Upper lobe of left lung (tissue), 6 donors: ENCODE measurements at places on chromosomes 7 and 10. TPM values are rescaled to one million over a fixed set of nuclear protein-coding genes. Genes with fewer than 3 reads are reported as not detected.

- DNase-seq: no peak
- no peak overlapping the region for H3K27ac ChIP-seq
- no peak overlapping the region for H3K4me3 ChIP-seq
- no peaks in the 10 kb centered on the region for H3K36me3 ChIP-seq
These were observed 763.6 kb downstream of the PHTF2 start for GRCh38 chr7:78562191-78562590.

Gene PHYHIPL
- total RNA-seq: not detected

DNA sequence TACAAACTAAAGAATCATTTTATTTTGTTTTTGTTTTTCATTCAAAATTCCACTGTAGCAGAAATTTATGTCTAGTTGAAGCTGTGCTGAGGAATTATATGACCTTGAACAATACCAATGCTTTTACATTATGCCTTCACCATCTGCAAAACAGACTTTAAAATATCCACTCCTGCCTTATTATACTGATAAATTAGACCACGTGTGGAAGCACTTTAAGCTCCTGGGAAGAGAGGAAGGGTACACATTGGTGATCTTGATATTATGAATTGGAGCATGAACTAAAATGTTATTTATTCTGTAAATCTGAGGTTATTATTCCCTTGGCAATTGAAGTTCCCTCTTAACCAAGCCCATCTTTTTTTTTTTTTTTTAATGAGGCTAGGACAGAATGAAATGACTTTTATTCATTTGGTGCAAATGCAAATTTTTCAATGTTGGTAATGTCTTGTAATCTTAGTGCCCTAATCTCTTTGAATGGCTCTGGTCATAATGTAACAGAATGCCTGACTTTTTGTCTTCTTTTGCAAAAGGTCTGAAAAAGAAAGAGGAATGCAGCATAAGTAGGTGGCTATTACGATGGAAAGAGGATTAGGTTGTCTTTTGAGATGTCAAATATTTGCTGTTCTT is 139.9 kb upstream of the COBL start:
- H3K4me1 ChIP-seq: no peaks in the 10 kb centered on the region
- H3K27ac ChIP-seq: no peak overlapping the region
- no peaks in the 10 kb centered on the region for H3K27me3 ChIP-seq
- no peak overlapping the region for H3K4me3 ChIP-seq
- H3K36me3 ChIP-seq: no peaks in the 10 kb centered on the region

DNA sequence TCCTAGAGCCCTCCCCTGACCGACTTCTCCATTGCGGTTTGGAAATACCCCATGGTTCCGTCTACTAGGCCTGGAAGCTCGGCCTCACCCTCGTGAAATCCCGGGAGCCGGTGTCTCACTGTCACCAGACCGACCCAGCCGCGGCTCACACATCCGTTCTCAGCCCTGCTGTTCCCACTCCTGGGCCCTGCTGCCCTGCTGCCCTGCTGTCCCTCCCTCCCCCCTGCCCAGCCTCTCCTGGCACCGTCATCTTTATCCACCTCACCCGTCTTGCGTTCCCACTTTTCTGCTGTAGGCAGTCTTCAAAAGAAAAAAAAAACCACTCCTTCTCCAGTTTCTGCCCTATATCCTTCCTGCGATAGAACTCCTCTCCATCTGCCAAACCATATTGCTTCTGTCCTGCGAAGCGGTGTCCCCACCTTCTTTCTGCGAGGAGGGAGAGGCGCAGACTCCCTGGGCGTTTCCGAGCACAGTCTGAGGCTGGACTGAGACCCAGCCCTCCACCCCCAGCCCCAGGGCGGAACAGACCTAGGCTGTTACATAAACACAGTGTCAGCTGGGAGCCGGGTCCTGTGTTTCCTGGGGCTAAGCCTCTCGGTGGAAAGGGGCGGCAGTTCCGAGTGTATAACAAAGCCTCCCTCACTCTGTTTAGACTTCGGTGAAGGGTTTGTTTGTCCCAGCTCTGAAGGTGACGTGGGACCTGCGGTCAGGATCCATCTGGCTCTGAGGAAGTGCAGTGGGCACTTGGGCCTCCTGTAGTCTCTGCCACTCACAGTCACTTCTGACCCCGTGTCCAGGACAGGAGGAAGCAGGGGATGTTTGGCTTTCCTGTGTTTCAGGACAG is 2.8 kb downstream of the AGAP3 start:
- peaks cover 64% of the 10 kb centered on the region for H3K4me1 ChIP-seq
- H3K27me3 ChIP-seq: no peaks in the 10 kb centered on the region
- peak; percentile 87 for DNase-seq

DNA sequence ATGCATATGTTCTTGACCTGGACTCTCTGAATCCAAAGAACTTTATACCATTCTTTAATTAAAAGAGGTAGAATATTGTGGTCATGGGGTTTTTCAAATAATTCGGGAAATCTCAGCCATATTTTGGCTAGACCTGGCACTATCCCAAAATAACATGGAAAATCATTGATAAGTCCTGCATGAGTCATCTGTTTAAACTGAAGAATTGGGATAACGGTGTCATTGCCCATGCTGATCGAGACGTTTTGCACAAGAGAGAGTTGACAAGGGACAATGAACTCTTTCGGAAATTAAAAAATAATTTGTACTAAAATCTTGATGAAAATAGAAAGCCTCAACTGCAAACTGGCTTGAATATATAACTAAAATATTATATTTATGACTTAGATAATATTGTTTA is 19.9 kb upstream of the ABCB4 start:
- H3K27me3 ChIP-seq: no peaks in the 10 kb centered on the region
- no peak for DNase-seq
- no peaks in the 10 kb centered on the region for H3K4me1 ChIP-seq
- no peaks in the 10 kb centered on the region for H3K36me3 ChIP-seq

GRCh38 chr7:2522780-2523433 is 3.3 kb downstream of the LFNG start:
- H3K27ac ChIP-seq: peak overlapping the region; percentile 83
- no peak for DNase-seq
- H3K4me3 ChIP-seq: peak overlapping the region; percentile 68

GRCh38 chr7:22571766-22572165 is 71.8 kb upstream of the STEAP1B start:
- no peaks in the 10 kb centered on the region for H3K36me3 ChIP-seq
- no peaks in the 10 kb centered on the region for H3K27me3 ChIP-seq
- no peak overlapping the region for H3K4me3 ChIP-seq
- H3K27ac ChIP-seq: no peak overlapping the region

Gene TUBB8
- total RNA-seq: not detected

GRCh38 chr10:305034-305433 is 169.8 kb downstream of the ZMYND11 start:
- no peak for DNase-seq
- H3K4me1 ChIP-seq: no peaks in the 10 kb centered on the region
- H3K36me3 ChIP-seq: peaks cover 13% of the 10 kb centered on the region
- H3K27me3 ChIP-seq: no peaks in the 10 kb centered on the region
- no peak overlapping the region for H3K27ac ChIP-seq

DNA sequence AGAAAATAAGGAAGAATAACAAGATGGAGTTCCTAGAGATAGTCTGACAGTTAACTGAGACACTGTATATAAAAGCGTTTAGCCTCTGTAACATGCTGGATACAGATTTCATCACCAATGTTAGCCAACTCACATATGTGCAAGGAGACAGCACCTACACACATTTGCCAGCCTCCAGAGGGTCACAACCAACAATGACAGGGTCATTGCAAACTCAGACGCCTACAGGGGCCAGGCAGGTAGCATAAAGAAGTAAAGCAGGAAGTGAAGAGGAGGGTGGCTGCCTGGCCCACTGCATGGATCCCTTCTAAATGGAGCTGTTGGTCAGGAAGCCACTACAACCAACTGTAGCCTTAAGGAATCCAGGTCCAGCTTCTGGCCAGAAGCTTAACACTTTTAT is 50.4 kb downstream of the NRAP start:
- no peaks in the 10 kb centered on the region for H3K4me1 ChIP-seq
- no peak overlapping the region for H3K27ac ChIP-seq
- H3K27me3 ChIP-seq: no peaks in the 10 kb centered on the region
- no peak overlapping the region for H3K4me3 ChIP-seq

Gene NPY4R2
- 2.6 TPM for total RNA-seq

GRCh38 chr10:84214612-84215235 is 10.6 kb downstream of the LRIT2 start:
- no peaks in the 10 kb centered on the region for H3K4me1 ChIP-seq
- no peak overlapping the region for H3K4me3 ChIP-seq
- no peak overlapping the region for H3K27ac ChIP-seq

Gene NPC1L1
- 0.06 TPM for total RNA-seq

Gene CCDC136
- total RNA-seq: 1.0 TPM

- no peaks in the 10 kb centered on the region for H3K4me1 ChIP-seq
- H3K27me3 ChIP-seq: no peaks in the 10 kb centered on the region
- DNase-seq: peak; percentile 14
These were observed 105.1 kb downstream of the GRID1 start for GRCh38 chr10:86261470-86261869.

- no peaks in the 10 kb centered on the region for H3K36me3 ChIP-seq
- H3K27me3 ChIP-seq: no peaks in the 10 kb centered on the region
- no peaks in the 10 kb centered on the region for H3K4me1 ChIP-seq
- no peak overlapping the region for H3K4me3 ChIP-seq
- no peak overlapping the region for H3K27ac ChIP-seq
These were observed 14.8 kb downstream of the CHAT start for GRCh38 chr10:49628599-49628998.

DNA sequence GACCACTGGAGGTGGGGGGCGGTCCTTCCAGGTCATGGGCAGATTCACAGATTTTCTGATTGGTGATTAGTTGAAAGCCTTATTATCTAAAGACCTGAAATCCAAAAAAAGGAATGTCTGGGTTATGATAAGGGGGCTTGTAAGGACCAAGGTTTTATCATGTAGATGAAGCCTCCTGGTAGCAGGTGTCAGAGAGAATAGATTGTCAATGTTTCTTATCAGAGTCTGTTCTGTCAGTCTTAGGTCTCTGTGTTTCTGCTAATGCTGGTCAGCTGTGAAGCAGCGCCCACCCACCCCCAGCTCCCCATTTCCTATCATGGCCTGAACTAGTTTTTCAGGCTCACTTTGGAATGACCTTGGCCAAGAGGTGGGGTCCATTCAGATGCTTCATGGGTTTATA is 21.2 kb downstream of the TES start:
- H3K4me3 ChIP-seq: no peak overlapping the region
- no peaks in the 10 kb centered on the region for H3K36me3 ChIP-seq
- peaks cover 31% of the 10 kb centered on the region for H3K4me1 ChIP-seq
- DNase-seq: no peak
- no peaks in the 10 kb centered on the region for H3K27me3 ChIP-seq

Gene PNLIPRP3
- total RNA-seq: not detected

Gene CCDC6
- total RNA-seq: 50.3 TPM

DNA sequence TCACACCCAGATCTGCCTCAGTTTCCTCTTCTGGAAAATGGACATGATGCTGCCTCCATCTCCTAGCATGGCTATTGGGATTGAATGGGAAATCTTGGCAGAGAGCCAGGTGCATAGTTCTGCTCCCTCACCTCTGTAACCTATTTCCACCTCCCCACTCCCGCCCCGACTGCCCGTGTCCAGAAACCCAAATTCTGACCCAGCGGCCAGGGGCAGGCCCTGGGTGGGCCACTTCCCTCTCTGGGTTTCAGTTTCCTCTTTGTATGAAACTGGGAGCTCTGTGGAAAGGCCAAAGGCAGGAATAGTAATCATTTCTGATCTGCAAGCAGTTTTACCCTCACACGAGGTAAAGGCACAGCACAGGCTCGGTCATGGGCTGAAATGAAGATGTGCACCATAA is 74.1 kb upstream of the DUSP5 start:
- no peaks in the 10 kb centered on the region for H3K36me3 ChIP-seq
- H3K27ac ChIP-seq: no peak overlapping the region
- no peak overlapping the region for H3K4me3 ChIP-seq
- no peaks in the 10 kb centered on the region for H3K27me3 ChIP-seq
- peak; percentile 34 for DNase-seq

Gene OR2A12
- not detected for total RNA-seq

Gene TMEM213
- total RNA-seq: 1.7 TPM

Gene PTPRE
- 49.9 TPM for total RNA-seq

Gene CDK6
- 19.0 TPM for total RNA-seq

GRCh38 chr7:30199271-30199670 is 64.5 kb downstream of the MTURN start:
- DNase-seq: no peak
- H3K27me3 ChIP-seq: no peaks in the 10 kb centered on the region
- H3K4me1 ChIP-seq: no peaks in the 10 kb centered on the region
- no peak overlapping the region for H3K27ac ChIP-seq
- H3K36me3 ChIP-seq: no peaks in the 10 kb centered on the region

GRCh38 chr7:50151001-50151400 is 58.0 kb upstream of the ZPBP start:
- no peak overlapping the region for H3K27ac ChIP-seq
- DNase-seq: no peak
- no peak overlapping the region for H3K4me3 ChIP-seq
- no peaks in the 10 kb centered on the region for H3K27me3 ChIP-seq
- H3K36me3 ChIP-seq: no peaks in the 10 kb centered on the region

DNA sequence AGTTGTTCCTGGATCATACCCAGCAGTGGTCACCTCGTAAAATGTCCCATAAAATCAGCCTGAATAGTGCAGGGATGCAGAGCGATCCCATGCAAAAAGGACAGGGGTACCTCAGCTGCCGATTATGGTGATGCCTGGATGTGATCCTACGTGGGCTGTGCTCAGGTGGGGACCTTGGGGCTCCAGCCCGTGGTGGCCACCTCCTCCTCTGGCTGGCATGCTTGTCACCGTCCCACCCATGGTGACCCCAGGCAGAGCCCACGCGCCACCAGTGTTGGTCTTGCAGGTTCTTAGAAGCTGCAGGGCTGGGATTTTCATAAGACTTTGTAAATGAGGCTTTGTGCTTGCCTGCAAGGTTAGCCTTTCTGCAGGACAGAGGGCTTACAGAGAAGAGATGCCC is 97.2 kb downstream of the GLRX3 start:
- H3K4me3 ChIP-seq: no peak overlapping the region
- no peaks in the 10 kb centered on the region for H3K27me3 ChIP-seq
- H3K27ac ChIP-seq: no peak overlapping the region

DNA sequence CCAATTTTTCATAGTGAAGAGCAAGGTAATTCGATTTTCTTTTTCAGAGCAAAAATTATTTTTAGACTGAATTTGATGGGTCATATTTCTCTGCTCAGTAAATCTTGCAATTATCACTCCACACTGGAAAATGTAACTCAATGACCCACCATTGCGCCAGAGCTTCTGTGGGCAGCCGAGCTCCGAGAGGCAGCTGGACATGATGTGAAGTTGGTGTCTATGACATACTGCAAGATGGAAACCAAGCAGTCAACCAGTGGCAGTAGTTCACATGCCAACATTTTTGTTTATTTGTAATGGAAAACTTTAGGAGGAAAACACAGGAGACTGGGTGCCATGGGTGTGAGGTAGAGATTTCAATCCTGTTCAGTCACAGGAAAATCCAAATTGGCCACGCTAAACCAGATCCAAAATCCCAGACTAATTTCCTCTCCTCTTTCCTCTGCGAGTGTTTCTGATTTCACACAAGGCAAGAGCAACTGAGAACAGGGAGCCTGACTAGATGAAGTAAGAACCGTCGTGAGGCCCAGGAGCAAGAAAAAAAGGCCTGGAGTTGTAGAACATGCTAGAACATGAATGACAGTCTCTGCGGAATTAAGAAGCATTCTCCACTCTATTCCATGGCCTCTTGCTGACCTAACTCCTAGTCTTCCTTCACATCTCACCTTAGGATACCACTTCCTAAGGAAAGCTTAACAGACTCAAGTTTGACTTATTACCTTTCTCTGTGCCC is 39.3 kb downstream of the CALD1 start:
- peaks cover 6% of the 10 kb centered on the region for H3K4me1 ChIP-seq
- H3K36me3 ChIP-seq: no peaks in the 10 kb centered on the region
- H3K4me3 ChIP-seq: no peak overlapping the region
- H3K27ac ChIP-seq: no peak overlapping the region
- DNase-seq: no peak

Gene FAM237B
- total RNA-seq: not detected
